ENCODE measurements at places on chromosomes 12 and 14.

GRCh38 chr12:12992418-12993130 is 7.5 kb downstream of the HEBP1 start:
- no peak for DNase-seq

- DNase-seq = no peak
Observed at GRCh38 chr12:27549236-27549800, 25.3 kb downstream of the PPFIBP1 start.

GRCh38 chr14:60760644-60761364 is 26.2 kb downstream of the MNAT1 start:
- DNase-seq = no peak

- no peak for DNase-seq
Observed at GRCh38 chr12:34119366-34119765, 97.1 kb downstream of the ALG10 start.

GRCh38 chr12:125676366-125676765 is 611.1 kb downstream of the AACS start:
- no peak for DNase-seq

- DNase-seq = no peak
Observed at GRCh38 chr12:77644915-77645605, 185.6 kb upstream of the NAV3 start.

DNA sequence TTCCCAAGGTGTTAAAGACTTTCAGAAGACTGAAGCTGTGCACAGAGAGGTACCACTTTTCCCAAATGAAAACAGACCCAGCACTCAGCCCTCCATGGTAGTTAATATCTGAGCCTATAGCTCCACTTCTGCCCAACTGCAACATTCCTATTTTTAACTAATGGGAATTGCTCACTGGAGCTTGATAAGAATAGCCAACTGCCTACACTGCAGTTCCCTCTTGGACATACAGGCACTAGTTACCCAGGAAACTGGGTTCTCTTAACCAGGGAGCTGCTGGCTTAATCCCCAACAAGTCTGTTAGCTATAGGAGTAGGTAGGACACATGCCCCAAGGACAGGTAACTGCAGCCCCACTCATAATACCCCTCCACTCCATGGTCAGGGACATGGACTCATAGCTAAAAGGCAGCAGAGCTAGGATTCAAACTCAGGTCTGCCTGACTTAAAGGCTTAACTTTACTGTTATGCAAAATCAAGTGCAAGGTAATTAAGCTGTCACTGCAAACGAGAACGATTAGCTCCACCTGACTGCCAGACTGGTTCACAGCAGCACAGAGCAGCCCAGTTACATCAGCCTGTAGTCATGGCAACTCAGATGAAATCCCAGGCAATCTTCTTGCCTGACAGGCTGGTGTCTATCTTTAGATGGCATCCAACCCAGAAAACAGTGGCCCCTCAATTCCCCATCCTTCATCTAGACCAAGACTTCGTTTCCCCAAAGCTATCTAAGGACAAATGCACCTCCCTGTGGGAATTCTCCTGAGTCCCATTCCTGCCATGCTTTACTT is 77.1 kb upstream of the ACTN1 start:
- DNase-seq = no peak

GRCh38 chr12:21324551-21324950 is 10.2 kb downstream of the SLCO1A2 start:
- no peak for DNase-seq

- DNase-seq = no peak
Observed at GRCh38 chr12:124463341-124463921, 104.0 kb downstream of the NCOR2 start.

- DNase-seq = no peak
Observed at GRCh38 chr14:95237121-95237957, 80.0 kb upstream of the DICER1 start.

DNA sequence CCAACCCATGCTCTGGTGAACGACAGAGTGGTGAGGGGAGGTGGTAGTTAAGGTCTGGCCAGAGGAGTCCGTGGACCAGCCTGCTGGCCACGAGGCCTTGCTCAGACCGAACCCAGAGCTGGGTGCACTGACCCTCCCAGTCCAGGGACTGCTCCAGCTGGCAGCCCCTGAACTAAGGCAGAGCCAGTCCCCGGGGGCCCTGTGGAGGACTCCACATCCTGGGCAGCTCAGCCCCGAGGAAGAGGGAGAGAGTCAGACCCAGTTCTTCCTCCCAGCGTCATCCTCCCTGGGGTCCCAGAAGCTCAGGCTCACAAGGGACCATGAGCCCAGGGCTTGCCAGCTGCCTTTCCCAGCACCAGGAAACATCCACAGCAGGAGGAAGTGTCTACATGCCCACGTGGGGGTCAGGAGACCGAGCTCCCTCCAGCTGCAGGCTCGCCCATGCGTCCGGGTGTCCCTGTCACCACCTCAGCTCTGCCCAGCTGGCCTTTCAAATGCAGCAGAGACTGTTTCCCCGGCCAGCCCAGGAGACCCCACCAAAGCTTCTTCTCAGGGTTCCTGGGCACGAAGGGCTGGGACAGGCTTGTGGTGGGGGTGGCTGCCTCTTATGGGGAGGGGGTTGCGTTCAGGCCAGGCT is 194.4 kb downstream of the KIF26A start:
- DNase-seq = no peak

DNA sequence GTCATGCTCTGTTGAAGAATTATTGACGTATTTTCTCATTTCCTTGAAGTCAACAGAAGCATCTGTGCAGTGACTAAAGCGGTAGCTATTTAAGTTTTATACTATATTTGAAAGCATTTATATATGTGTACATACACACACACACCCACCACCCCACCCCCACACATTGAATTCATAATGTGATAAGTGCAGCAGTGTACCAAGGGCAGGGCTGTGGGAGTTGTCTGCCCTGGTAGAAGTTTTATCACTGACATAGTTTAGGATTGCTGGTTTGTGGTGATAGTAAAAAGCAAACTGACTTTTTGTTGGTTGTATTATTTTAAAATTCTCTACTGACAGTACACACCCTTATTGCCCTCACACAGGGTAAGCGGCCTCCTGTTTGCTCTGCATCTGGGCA is 39.1 kb downstream of the GAS2L3 start:
- DNase-seq = no peak

DNA sequence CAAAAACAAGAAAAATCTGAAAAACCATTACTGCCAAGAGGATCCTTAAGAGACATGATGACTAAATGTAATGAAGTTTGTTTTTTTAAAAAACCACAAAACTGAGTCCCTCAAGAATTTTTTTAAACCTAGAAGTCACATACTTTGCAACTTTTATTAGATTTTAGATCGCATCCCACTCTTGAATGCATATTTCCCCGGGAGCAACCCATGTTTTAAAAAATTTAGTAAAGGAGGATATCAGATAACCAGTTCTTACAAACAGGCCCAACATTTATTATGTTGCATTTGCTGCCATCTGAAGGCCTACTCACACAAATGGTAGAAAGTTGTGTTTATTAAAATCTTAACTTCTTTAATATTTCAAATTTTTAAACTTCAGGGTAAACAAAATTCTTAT is 44.3 kb upstream of the CCT2 start:
- DNase-seq = no peak

DNA sequence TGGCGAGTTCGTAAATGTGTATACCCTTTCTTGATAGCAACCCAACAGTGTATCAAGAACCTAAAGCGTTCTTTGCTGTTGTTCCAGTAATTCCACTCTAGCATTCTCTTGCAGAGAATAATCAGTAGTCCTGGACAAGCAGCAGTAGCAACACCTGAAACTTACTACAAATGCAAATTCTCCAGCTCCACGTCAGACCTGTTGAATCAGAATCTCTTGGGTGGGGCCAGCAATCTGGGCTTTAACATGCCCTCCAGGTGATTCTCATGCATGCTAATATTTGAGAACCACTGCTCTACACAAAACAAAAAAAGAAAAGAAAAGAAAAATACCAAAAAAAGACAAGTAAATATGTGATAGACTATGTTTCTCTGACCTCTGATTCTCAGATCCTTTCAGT is 10.1 kb downstream of the PTGDR start:
- DNase-seq = no peak

DNA sequence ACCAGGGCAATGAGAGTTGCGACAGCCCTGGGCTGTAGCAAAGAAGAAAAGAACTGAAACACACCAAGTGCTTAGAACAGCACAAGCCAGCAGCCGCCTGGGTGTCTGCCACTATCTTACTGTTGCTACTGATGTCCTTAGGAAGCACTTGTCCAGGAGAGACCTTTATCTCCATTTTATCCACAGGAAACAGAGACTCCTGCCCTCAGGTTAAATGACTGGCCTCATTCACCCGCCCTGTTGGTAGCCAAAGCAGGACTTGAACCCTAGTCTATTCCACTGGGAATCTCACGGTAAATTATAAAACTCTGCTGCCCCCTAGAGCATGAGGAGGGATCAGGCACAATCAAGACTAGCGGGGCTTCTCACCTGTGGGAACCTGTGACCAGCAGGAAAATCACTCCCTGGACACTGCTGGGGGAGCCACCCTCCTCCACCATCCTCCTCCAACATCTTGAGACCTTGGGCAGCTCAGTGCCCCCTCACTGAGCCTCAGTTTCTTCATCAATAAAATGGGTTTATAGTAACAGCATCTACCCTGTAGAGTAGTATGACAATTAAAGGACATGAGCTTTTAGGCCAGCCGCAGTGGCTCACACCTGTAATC is 20.5 kb upstream of the TESC start:
- no peak for DNase-seq

DNA sequence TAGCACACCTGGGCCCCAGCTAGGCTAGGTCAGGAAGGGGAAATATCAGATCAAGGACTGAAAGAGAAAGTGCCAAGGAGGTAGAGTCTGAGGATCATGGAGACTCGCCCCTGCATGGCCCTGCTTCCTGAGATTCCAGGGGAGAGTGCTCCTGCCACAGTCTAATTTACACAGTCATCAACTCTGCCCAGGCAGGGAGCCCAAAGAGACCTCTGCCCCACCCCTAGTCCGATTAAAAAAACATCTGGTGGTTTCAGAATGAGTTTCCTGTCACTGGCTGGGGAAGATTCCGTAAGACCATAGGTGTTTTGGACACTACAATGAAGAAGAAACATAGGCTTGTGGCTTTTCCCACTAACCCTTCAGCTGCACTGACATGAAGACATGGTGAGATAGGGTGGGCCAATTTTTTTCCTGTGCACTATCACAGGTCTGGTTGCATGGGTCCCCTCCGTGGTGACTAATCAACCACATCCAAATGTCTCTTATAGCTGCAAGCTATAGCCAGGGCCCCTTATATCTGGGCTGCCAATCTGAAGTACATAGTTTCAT is 31.5 kb upstream of the GZMB start:
- DNase-seq = no peak

- DNase-seq = no peak
Observed at GRCh38 chr14:59139324-59139723, 49.1 kb upstream of the DAAM1 start.

DNA sequence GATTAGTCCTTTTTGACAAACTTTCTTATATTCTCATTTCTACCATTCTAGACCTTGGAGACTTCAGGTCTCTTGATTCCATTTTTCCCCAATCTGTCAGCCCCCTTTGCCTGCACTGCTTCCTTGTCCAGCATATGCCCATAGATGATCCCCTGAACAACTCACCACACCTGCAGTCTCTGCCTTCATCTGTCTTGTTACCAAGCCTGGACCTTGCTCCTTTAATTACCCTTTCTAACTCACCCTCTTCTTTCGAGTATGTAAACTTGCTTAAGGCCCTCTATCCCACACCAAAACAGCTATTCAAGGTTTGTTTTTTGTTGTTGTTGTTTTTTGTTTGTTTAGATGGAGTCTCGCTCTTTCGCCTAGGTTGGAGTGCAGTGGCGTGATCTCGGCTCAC is 9.6 kb downstream of the COX14 start:
- no peak for DNase-seq

DNA sequence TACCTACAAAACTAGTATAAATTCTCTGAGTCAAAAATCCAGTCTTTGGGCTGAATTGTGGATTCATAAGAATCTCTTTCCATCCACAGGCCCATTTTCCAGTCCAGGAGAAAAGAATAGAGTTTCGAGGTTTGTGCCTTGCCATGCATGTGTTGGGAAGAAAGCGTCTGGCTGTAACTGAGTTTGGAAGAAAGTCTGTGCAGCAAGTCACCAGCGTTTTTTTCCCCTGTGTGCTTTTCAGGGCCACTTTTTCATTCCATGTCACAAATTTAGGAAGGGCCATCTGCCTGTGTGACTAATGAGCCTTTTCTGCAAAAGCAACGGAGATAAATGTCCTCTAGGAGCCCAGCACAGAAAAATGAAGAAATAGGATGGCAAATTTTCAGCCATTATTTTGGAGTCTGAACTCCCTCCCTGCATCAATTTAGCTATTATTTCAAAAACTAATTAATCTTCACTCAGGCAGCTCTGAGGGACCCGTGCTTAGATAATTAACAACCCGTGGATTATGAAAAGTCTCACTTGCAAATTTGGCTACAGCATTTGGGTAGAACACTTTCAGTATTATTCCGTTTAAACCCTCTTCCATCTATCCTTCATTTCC is 261.5 kb downstream of the SUDS3 start:
- DNase-seq = no peak

DNA sequence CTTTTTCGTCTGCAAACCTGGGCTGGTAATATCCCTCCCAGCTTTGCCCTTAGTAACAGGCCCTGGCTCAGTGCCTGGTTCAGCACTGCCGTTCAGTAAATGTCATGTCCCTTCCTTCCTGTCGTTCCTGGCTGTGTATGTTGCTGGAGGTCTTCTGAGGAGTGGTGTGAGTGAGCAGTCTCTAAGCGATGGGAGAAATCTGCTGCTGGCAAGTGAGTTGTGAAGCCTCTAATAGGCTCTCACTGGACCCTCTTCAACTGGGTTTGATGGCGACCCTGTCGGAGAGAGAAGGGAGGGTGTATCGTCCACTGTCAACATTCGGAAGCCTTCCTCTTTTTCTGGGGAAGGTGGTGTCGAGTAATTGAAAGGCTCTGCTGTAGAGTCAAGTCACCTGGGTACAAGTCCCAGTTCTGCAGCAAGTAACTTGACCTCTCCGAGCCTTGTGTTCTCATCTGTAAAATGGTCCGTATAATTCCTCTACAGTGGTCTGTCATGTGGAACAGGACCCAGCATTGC is 62.8 kb downstream of the HRK start:
- DNase-seq = no peak

DNA sequence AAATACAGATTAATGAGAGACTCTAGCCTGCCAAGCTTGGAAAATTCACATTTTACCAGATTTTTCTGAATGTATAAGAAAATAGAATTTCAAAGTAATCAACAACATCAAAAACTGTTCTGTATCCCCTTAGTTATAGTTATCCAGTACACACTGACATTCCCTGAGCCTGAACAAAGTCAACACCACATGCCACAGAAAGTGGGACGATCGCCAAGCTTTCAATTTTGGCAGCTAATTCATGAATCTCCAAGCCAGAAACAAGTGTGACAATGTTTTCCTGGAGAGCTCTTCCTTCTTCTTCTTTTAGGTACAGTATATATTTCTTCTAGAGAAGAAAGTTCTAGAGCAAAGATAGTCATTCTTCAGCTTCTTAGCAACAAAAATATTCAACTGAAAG is 290.2 kb downstream of the PRKD1 start:
- DNase-seq = no peak

GRCh38 chr14:68977180-68977717 is 1.9 kb downstream of the ACTN1 start:
- DNase-seq = no peak

- DNase-seq = no peak
Observed at GRCh38 chr12:906062-906585, 43.4 kb downstream of the RAD52 start.

GRCh38 chr12:52529417-52529816 is 9.2 kb upstream of the KRT5 start:
- DNase-seq = no peak

- DNase-seq = no peak
Observed at GRCh38 chr12:79420146-79420618, 270.6 kb downstream of the PAWR start.

All from T-helper 9 cell (primary cell).